ENCODE measurements at places on chromosomes 12 and 14.

DNA sequence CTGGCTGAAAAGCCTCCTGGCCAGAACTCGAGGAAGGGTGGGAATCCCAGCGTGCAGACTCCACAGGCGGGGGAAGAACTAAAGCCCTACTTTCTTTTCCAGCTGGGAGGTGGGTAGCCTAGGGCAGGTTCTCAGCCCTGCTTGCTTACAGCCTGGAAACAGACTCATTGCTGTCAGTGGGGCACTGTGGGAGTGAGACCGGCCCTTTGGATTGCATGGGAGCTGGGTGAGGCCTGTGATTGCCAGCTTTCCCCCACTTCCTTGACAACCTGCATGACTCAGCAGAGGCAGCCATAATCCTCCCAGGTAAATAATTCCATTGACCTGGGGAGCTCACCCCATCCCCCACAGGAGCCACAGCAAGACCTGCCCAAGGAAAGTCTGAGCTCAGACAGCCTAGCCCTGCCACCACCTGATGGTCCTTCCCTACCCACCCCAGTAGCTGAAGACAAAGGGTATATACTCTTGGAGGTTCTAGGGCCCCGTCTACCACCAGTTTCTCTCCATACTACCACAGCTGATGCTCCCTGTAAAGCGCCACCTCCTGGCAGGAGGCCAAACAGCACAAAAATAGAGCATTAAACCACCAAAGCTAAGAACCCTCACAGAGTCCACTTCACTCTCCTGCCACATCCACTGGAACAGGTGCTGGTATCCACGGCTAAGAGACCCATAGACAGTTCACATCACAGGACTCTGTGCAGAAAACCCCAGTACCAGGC, 294.1 kb downstream of the SEC23A start:
- no peak for DNase-seq

DNA sequence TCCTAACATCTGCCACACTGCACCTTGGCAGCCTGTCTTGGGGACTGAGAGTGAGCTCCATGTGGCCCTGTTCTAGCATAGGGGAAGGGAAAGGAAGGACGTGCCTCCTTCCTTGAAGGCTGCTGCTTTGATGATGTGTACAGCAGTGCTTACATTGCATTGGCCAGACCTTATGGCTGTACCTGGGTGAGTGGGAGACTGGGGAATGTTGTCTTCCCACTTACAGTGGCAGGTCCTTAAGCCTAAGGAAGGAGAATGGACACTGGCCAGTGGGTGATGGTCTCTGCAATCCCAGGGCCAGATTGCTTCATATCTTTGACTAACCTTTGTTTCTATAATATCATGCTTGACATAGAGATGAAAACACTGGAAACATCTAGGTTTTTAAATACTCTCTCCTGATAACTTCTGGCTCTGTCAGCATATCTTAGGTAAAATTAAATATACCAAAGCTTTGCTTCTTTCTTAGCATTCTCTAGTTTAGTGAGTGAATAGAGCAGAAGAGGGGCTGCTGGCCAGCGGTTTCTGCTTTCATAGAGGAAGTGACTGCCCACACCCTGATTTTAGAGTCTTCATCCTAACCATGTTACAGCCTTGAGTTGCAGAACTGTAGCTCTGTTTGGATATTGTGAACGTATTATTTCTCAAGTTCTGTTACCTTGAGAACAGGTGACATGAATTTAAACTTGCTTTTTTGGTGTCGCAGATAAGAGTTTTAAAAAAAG, 27.2 kb downstream of the KLC1 start:
- DNase-seq = no peak

- DNase-seq = no peak
These were observed 107.2 kb upstream of the FGD4 start for GRCh38 chr12:32292151-32292550.

GRCh38 chr12:42608196-42608825, 18.8 kb upstream of the PRICKLE1 start:
- DNase-seq = no peak

GRCh38 chr12:127191129-127191528, 1075.8 kb upstream of the TMEM132C start:
- no peak for DNase-seq

DNA sequence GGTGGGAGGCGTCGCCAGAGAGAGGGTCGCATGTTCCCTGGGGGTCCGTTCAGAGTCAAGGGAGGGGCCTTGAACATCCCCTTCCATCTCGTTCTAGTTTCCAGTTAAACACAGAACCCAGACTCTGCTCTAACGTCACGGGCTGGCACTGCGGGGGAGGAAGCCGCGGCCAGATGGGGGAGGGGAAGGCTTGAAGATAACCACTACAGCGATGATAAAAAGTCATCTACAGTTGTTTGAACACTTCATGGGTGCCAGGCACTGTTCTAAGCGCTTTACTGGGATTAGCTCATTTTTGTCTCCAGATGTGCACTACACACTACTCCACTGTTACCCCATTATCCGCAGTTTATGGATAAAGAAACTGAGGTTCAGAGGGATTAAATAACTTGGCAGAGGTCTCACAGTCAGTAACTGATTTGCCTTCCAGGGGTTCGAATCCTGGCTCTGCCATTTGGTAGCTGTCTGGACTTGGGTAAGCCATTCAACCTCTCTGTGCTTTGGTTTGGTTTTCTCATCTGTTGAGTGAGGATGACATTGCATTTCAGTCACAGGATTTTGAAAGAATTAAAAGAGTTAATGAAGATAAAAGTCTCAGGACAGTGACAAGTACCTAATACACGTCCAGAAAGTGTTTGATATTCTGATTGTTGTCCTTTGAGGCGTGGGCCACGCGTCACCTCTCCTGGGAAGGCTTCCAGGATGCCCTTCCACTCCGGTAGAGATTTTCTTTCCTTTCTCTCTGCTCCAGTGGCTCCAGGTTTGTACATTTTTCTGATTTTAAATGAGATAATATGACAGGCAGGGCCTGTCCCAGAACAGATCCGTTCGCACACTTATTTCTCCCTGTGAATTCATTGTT, 798 bp upstream of the RASAL1 start:
- DNase-seq = peak; percentile 60

DNA sequence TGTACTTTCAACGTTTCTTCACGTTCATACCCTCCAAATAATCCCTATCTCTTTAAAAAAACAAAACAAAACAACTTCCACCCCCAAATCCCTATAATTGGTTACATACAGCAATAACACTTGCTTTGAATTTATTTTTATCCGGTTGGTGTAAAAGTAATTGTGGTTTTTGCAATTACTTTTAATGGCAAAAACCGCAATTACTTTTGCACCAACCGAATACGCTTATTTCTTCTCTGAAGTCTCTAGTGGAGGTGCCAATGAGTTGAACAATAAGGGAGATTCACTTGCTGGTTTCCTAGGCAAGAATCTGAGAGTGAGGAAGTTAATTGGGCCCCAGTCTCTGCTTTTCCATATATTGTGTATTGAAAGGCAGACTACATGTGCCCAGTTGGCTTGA, 133.3 kb downstream of the DACT1 start:
- DNase-seq = no peak

- no peak for DNase-seq
These were observed 5.3 kb downstream of the EXOC3L4 start for GRCh38 chr14:103099733-103100280.

DNA sequence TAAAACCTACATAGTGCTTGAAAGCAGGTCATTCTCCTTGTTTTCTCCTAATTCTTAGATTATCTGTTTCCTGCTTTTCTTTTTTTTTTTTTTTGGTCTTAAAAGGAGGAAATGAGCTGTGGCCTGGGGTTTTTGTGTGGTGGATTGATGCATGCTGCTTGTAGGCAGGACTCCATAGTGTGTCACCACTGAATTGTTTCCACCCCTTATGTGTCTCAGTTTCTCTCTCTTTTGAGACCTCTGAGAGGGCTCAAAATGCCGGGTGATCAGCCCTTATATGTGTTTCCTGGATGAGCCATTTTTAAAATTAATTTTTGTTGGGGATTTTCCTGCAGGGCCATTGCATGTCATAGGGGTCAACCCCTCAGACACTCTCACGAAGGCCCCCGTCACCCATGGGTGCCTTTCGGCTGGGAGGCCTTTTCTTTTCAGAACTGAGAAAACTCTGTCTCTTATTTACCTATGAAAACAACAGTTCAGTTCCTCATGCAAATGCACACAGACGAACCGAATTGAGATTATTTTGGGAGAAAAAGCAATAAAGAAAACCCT, 32.0 kb upstream of the LRRK2 start:
- no peak for DNase-seq

DNA sequence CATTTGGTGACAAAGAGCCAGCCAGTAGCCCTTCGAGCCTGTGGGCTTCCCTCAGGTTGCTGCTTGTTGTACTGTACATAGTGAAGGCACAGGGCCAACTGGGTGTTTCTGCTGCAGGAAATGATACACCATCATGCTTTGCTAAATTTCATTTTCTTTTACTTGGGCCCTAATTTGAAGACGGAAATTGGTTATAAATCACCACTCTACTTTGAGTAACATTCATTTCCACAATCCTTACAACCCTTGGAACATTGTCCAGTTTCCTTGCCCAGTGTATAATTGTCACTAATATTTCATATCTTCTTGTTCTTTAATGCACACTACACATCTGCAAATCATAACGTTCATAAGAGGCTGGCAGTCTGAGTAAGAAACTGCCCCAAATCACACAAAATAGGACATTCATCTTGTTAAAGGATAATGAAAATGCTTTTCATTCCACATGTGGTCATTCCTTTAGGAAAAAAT, 30.2 kb downstream of the MSRB3 start:
- DNase-seq = no peak

DNA sequence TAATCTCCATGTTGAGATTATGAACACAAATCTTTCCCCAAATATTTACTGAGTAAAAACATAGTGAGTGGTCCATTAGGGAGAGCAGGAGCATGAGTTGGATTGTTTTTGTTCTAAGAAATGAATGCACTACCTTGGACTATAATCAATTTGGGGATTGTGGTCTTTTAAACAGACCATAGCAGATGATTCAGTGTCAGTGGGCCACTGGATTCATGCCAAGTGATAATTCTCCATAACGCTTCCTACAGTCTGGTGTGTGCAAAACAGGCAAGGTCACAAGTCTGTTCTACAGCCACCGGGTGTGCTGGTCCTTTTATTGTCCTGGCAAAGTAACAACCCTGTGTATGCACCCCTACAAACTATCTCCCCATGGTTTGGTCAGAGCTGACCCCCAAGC, 266.3 kb downstream of the APAF1 start:
- DNase-seq = no peak

DNA sequence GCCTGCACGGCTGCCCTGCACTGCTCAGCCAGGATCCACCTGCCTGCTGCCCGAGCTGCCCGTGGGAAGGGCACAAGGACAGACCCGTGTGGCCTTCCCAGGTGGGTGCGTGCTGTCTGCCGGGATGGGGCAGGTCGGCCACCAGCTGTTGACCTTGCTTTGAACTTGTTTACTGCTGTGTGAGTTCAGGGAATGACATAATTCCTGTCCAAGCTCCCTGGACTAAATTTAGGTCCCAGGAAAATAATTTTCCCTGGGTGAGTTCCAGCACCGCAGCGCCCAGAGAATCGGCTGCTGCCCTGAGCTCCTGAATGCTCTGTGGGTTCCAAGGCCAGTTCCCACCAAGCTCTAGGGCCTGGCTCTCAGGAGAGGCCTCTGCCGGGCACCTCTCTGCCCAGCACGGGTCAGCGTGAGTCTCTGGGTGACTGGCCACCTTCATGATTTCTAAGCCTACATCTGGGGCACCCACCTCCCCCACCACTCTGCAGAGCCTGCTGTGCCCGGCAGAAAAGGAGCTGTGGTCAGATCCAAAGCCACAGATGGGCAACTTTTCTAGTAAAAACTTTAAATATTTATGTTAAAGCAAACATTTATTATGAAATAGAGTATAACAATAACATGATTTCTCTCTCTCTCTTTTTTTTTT, 27.2 kb upstream of the MLXIP start:
- no peak for DNase-seq

GRCh38 chr14:36666416-36667206, 5.0 kb downstream of the PAX9 start:
- no peak for DNase-seq

GRCh38 chr14:82388488-82388887, 854.8 kb upstream of the SEL1L start:
- no peak for DNase-seq

DNA sequence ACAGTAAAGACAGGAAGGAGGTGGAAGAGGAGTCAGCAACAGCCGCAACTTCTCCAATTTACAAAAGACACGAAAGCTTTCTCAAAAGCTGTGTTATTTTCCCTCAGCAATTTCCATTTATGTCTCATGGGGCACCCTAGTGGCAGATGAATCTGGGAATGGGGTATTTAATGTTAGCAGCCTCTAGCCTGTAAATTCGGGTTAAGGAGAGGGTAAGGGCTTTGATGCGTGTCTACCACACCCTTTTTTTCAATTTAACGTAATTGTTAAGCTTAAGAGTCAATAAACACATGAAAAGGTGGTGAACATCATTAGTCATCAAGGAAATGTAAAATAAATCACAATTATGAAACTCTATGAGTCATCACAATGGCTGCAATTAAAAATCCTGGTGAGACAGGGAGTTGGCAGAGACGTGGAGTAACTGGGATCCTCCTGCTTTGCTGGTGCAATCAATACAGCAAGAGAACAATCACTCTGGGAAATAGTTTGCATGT, 986.4 kb downstream of the AACS start:
- DNase-seq = no peak

DNA sequence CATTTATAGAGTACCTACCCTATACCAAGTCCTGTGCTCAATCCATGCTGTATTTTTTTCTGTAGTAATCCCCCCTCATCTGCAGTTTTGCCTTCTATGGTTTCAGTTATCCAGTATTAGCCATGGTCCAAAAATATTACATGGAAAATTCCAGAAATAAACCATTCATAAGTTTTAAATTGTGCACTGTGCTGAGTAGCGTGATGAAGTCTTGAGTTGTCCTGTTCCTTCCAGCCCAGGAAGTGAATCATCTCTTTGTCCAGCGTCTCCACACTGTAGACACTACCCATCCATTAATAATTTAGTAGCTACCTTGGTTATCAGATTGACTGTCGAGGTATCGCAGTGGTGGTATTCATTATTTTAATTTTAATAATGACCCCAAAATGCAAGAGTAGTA, 54.2 kb downstream of the SUDS3 start:
- DNase-seq = no peak

- DNase-seq = peak; percentile 8
These were observed at the start of gene YBX3 for GRCh38 chr12:10722905-10723746. TSS of gene YBX3 (minus strand) at chr12:10723323. CDS start at chr12:10723111, 212 bp downstream.

DNA sequence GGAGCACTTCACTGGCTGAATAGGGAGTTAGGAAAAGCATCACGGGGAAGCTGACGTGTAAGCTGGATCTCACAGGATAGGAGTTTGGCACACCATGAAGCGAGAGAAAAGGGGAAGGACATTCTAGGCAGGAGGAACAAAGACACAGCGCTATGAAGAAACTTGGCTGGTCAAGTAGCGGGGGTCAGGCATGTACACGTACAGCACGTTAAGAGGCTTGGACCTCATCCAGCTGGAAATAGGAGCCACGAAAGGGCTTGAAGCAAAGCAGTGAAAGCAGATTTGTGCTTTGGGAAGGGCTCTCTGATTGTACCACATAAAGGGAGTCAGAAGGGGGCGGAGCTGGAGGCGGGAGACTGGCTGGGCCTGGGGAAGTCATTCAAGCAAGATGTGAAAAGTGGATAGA, 19.6 kb upstream of the GALNT8 start:
- DNase-seq = no peak

- no peak for DNase-seq
These were observed 44.8 kb downstream of the RHOJ start for GRCh38 chr14:63249092-63249491.
